Activated naive CD4-positive, alpha-beta T cell treated with anti-CD3 and anti-CD28 coated beads, Interleukin-2, amount 50 U/mL, for 16 hours (primary cell): ENCODE measurements at places on chromosomes 4 and X.

GRCh38 chr4:7358100-7358735 is 76.5 kb downstream of the PSAPL1 start:
- DNase-seq: no peak

- no peak for DNase-seq
Measured at GRCh38 chrX:17616936-17617335, 120.4 kb upstream of the SCML1 start.

DNA sequence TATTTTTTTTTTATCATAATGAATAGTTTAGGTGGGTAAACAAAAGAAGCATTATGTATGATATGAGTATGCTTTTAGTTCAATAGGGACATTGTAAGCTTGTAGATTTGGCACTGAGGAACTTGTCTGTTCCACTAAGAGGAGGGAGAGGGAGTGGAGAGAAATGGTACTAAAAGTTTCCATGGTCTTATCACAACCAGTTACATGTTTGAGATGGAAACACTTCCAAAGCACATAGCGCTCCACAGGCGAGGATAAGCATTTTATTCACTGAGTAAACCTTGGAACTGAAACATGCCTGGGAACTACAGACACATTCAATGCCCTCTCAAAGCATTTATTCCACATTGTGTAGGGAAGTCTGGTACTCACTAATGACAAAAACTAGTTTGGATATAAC is 15.5 kb downstream of the MYOZ2 start:
- no peak for DNase-seq

DNA sequence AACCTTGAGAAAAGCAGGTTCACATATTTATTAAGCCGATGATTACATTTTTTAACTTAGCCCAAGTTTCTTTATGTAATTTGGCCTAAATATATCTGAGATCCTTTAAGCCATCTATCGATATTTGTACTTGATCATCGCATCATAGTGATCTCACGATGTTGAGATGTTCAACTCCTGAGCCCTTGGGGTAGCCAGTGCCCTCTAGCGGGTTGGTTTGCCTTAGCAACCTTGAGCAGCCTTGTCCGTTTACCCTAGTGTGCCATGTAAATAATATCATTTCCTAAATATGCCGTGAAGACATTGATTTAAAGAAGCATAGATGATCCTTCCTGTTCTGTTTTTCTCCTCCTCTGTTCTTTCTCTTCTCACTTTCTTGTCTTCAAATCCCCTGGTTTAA is 432.2 kb downstream of the RPA4 start:
- no peak for DNase-seq
